ENCODE measurements at places on chromosomes 2 and 18.
A peak's percentile ranks its signal among the peaks of the same experiment; 100 is the strongest.

- DNase-seq = no peak
Measured at GRCh38 chr2:117646099-117646498, 168.4 kb upstream of the DDX18 start.

DNA sequence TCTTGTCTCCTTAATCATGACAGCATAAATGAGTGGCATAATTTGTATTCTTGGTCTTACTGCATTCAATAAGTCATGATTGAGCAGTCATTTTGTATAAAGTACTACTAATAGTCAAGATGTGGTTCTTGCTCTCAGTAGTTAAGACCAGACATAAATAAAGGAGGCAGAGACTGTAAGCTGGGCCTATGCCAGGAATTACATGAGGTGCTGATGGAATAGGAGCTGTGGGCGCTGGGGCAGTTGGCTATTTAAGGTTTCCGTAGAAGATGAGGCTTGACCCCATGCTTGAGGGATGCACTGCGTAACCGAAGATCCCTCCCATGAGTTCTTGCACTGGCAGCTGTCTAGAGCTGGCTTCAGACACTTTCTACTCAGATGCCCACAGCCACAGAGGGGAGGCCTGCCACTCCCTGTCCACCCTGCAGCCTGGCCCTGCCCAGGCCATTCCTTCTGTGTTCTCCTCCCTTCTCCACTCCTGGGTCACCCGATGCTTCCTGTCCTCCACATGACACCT, 150.9 kb upstream of the REV1 start:
- peak; percentile 25 for DNase-seq

DNA sequence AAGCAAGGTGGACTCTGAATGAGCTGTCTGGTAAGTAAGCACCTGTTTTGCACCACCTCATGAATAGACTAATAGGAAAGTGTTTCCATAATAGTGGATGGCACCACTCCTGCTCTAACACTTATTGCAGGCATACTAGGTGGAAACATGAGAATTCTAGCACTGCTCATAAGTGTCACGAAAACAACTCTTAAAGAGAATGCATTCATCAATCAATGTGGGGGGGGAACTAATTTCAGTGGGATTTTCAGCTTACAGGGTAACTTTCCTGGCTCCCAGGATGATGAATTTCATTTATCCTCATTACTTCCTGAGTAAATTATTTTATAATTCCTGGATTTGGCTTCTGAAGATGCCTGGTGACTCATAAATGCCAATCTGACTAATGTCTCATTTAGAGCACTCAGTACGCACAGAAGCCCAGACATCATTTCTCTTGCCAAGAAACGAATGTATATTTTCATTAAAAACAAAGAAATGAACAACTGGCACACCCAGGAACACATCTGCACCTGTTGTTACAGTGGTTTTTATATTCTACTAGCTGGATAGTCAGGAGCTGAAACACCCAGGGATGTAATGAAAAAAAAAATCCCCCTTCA, 129.6 kb downstream of the PID1 start:
- peak; percentile 81 for DNase-seq

DNA sequence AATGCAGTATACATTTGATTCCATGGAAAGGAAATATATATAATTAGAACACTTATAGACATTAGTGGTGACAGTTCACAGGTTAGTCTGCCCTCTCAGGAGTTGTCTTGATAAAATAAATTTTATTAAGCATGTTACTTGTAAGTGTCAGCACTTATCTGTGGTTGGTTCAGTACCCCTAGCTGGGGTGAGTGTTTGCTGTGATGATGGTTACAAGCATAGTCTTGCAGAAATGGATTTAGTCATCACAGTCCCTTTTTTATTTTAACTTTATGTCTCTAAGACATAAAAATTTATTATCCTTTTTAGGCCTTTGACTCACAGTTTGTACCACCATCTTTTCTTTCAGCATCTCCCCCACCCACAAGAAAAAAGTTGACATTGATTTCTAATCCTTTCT, 52.1 kb downstream of the NCK2 start:
- DNase-seq = peak; percentile 44

GRCh38 chr2:117692001-117692763, 122.3 kb upstream of the DDX18 start:
- DNase-seq = no peak

GRCh38 chr2:221463241-221463896, 108.7 kb downstream of the EPHA4 start:
- DNase-seq = no peak

- no peak for DNase-seq
Measured at GRCh38 chr2:6921321-6921922, 4.2 kb downstream of the RNF144A start.

GRCh38 chr18:33444709-33445108, 4.2 kb upstream of the CCDC178 start:
- DNase-seq = no peak

- DNase-seq = peak; percentile 22
Measured at GRCh38 chr18:44128365-44128764, 552.3 kb upstream of the SETBP1 start.

GRCh38 chr2:15893085-15893484, 47.3 kb upstream of the MYCN start:
- DNase-seq = no peak

GRCh38 chr18:48711651-48712486, 173.0 kb downstream of the CTIF start:
- DNase-seq = peak; percentile 65

DNA sequence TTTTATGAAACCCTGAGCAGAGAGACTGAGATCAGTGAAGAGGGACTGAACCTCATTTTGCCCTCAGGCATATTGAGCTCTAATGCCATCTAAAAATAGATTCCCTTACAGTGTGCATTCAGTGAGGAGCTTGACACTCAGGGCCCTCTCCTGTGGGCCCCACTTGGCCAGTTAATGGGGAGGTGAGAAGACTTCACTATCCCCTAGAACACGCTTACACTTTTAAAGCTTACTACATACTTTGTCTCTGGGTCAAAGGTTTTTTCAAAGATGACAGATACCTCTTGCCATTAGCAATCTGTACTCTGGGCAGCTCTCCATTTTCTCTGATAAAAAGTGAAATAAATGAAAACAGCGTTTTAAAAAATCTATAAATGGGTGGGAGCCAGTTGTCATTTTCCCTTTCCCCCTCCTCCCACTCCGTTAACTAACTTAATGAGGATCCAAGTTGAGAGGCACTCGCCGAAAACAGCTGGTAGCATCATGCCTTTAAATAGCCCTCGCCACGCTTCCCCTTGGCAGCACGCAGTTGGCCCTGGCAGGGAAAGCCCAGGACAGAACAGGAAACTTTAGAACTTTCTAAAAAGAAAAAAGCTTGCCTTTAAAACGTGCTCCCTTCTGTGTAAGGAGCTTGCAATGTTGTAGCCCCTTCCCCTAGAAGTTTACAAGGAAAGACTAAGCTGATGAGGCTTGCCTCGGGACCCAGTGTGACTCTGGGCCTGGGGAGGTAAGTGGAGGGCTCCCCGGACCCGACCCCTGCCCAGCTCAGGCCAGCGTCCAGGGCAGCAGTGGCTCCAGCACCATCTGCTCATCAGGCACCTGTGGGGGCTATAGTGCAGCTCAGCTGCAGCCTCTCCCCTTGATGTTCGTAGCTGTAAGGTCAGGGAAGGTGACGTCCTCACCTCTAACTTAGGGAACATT, 58.8 kb upstream of the FOSL2 start:
- DNase-seq = peak; percentile 61

- DNase-seq = no peak
Measured at GRCh38 chr2:231124838-231125568, at the start of gene HTR2B. Gene HTR2B (minus strand): TSS chr2:231125042. CDS start chr2:231123764, 1,278 bp downstream.

GRCh38 chr2:181823405-181823804, 68.1 kb upstream of the ITPRID2 start:
- DNase-seq = no peak

- peak; percentile 56 for DNase-seq
Measured at GRCh38 chr2:60998628-60999545, 18.6 kb upstream of the PEX13 start.

DNA sequence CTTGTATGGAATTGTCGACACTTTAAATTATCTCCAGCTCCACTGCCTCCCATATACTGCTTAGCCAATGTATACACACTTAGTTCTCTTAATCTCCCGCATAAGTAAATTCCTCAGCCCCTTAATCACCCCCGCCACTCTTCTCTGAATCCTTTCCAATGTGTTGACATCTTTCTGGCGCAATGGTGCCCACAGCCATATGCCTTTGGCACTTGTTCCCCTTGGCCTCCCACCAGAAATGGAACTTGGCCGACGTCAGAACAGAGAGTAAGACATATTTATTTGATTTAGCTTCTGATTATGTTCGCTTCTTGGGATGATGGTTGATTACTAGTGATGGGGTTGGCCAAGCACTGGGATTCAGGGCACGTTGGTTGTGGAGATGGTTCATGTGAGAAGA, 1089.3 kb upstream of the CELF4 start:
- no peak for DNase-seq

GRCh38 chr2:173290046-173290445, 64.6 kb upstream of the CDCA7 start:
- DNase-seq = no peak

DNA sequence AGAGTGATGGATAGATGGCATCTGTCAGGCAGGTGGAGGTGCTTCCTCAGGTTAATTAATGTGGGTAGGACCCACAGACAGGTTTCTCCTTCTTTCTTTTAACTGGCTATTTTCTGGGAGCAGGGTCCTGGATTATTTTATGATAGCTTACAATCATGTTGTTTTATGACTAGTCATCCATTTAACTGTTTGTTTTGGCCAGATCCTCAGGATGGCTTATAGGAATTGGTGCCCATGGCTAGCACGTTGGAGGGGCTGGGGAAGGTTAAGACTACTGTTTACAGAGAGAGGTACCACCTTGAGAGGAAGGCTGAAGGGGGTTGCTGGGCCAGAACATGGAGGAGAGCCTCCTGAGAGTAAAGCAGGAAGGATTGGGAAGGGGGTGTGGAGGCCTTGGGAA, 78.0 kb upstream of the MGAT5 start:
- DNase-seq = no peak
